ENCODE measurements at places on chromosomes 6 and 20. TPM values are rescaled to one million over a fixed set of nuclear protein-coding genes. Genes with fewer than 3 reads are reported as not detected.
A peak's percentile ranks its signal among the peaks of the same experiment; 100 is the strongest.

- DNase-seq, result no peak
Observed at GRCh38 chr6:32790306-32790705, 26.5 kb downstream of the HLA-DOB start.

- DNase-seq, result peak; percentile 47
Observed at GRCh38 chr20:5674176-5674660, 76.0 kb upstream of the SHLD1 start.

DNA sequence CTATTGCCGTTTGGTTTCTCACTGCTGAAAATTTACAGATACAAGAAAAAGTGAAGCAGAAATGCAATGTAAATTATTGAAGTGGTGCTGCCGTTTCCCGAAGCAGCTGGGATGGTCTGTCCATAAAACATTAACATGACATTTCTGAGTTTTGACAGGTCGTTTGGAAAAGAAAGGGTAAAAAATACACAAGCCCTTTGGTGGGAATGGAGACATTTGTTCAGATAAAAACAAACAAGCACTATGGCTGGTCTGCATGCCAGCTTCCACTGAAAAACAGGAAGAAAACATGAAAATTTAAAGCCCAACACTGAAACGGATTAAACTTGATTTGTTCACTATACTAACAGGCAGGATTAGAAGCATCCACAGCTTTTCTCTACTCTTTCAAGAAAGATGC is 155.2 kb downstream of the FRK start:
- DNase-seq, result no peak

DNA sequence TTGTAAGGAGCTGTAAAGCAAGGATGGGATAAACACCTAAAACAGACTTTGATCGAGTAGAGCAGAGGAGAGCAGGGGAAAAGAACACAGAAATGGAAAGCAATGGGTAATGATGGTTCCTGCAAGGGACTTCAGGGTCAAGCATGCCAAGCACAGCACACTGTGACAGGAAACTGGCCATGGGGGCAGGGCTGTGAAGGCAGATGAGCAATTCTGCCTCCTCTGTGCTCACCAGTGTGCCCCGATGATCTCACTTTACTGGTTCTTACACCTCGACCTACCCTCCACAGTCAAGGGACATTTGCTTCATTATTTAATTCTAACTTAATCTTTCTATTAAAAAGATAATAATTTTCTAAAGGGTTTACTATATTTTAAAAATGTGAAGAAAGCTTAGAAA is 21.6 kb upstream of the MYB start:
- DNase-seq, result no peak

DNA sequence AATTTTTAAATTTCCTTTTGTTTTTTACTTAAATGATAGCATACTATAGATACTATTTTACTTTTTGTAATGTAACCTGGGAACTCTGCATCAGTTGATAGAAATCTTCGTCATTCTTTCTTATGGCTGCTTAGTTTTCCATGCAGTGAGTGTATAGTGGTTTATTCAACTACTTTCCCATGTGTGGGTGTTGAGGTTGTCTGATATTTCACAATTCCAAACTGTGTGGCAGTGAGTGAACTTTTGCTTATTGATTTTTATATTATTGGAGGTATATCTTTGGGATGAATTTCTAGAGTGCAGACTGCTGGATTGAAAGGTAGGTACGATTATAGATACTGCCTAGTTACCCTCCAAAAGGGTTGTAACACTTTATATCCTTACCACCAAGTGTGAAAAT is 136.5 kb downstream of the CDKAL1 start:
- DNase-seq, result peak; percentile 37

SLC17A2 gene
- not detected for total RNA-seq

LAMA2 gene
- total RNA-seq, result 13.3 TPM

LINC00237 gene
- total RNA-seq, result not detected

SIRPD gene
- not detected for total RNA-seq

RIPPLY2 gene
- total RNA-seq, result not detected

PROKR2 gene
- total RNA-seq, result not detected
